ENCODE measurements at places on chromosomes 7 and 10.

DNA sequence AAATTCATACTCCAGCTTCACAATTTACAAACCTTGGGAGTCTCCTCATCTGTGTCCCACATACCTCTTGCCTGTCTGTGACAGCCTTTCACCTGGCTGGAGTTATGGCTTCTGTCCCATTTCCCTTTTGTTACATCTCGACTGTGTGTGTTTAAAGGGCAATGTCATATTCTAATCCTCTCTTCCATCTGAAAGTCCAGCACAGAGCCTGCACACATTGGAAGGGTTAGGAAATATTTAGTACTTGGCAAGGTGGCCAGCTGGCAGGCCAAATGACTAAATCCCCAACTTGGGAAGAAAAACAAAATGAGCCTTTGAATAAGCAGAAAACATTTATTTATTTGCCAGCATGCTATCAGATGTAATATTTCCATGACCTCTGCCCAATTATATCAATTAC lies 120.1 kb upstream of the STK17A start:
- DNase-seq, result no peak

GRCh38 chr10:36515319-36515718 lies 610.1 kb upstream of the ANKRD30A start:
- DNase-seq, result no peak

DNA sequence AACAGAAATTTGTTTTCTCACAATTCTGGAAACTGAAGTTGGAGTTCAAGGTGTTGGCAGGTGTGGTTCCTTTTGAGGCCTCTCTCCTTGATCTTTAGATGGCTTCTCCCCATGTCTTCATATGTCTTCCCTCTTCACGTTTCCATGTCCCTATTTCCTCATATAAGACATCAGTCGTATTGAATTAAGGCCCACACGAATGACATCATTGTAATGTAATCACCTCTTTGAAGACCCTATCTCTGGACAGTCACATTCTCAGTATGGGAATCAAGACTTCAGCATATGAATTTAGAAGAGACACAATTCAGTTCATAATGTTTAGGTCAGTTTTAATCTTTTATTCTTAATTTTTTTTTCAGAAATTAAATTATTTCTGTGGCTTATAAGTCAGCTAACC lies 19.8 kb downstream of the VTI1A start:
- no peak for DNase-seq

DNA sequence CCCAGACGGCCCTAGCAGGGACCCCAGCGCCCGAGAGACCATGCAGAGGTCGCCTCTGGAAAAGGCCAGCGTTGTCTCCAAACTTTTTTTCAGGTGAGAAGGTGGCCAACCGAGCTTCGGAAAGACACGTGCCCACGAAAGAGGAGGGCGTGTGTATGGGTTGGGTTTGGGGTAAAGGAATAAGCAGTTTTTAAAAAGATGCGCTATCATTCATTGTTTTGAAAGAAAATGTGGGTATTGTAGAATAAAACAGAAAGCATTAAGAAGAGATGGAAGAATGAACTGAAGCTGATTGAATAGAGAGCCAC lies 184 bp downstream of the CFTR start:
- no peak for DNase-seq

GRCh38 chr10:112948196-112948595 lies 1.9 kb upstream of the TCF7L2 start:
- no peak for DNase-seq

GRCh38 chr10:19620811-19621210 lies 195.4 kb upstream of the PLXDC2 start:
- DNase-seq, result no peak

DNA sequence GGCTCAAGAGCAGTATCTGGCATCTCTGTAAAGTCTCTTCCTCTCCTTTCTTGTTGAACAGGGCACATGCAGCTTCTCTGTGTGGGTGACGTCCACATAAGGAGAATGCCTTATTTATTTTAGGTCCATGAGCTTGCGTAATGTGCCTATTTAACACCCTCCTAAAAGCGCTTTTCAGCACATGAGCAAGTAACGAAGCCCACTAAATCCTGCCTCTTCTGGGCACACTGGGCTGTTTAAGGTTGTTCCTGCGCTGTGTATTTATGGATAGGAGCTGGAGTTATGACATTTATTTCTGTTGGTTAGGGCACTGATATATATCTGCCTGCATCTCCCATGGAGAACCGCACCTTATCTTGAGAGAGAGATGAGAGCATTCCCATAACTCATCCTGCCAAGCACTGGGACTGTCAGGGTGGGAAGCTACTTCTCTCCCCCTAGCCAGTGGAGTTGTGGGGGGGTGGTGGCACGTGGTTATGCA lies 76.1 kb downstream of the LRRC4 start:
- no peak for DNase-seq

DNA sequence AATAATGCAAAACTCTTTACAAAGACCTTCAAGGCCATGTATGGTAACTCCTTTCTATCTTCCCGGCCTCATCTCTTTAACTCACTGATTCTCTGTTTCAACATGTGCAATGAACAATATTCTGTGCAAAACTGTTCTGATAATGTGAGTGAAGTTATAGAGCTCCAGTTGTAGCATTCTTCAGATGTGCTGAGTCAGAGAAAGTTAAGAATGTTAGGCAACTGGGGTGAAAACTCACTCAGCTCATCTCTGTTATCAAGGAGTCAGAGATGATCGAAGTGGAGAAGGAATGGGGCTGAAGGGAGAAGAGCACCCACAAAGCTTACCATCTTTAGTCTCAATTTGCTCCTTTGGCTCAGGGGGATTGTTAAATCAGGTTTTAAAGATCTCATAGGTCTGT lies 344.7 kb upstream of the NPSR1 start:
- DNase-seq, result no peak

- no peak for DNase-seq
Measured at GRCh38 chr10:8044908-8045725, 9.4 kb upstream of the GATA3 start.

GRCh38 chr7:92735707-92736106 lies 100.7 kb downstream of the CDK6 start:
- no peak for DNase-seq

GRCh38 chr10:70847659-70848360 lies 32.1 kb downstream of the SGPL1 start:
- no peak for DNase-seq

GRCh38 chr10:74096777-74097176 lies 53.9 kb downstream of the AP3M1 start:
- DNase-seq, result no peak

DNA sequence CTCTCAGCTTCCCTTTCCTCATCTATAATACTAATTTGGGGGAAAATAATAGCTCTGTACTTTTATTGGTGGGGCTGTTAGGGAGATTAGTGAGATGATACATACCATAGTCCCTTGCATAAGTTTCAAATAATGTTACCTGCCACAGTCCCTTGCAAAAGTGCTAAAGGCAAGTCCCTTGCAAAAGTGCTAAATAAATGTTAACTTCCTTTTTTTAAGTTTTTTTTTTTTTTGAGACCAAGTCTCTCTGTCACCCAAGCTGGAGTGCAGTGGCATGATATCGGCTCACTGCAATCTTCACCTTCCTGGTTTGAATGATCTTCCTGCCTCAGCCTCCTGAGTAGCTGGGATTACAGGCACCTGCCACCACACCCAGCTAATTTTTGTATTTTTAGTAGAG lies 43.4 kb upstream of the SRGN start:
- DNase-seq, result no peak

DNA sequence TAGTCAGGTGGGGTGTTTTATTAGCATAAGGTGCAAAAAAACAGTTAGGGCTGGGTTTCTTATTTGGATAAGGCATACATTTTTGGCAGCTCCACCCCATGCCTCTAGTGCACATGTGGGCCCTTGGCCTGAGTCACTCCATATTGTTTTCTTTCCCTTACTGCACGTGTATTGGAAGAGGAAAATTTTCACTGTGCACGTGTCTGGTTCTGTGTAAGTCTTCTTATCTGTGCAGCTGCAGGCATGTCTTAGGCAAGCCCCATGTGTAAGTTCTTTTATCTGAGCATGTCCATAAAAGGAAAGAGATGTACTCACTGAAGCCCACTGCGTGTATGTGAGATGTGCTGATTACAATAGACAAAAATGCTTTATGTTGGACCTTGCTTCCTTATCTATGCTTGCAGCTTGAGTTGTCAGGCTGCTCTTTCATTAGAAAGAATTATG lies 540.3 kb upstream of the IGFBP3 start:
- DNase-seq, result no peak

- no peak for DNase-seq
Measured at GRCh38 chr10:74418285-74418872, 267.4 kb downstream of the ADK start.

GRCh38 chr10:129972145-129972965 lies 8.3 kb upstream of the EBF3 start:
- no peak for DNase-seq

- no peak for DNase-seq
Measured at GRCh38 chr10:86803156-86803555, 46.7 kb downstream of the BMPR1A start.

DNA sequence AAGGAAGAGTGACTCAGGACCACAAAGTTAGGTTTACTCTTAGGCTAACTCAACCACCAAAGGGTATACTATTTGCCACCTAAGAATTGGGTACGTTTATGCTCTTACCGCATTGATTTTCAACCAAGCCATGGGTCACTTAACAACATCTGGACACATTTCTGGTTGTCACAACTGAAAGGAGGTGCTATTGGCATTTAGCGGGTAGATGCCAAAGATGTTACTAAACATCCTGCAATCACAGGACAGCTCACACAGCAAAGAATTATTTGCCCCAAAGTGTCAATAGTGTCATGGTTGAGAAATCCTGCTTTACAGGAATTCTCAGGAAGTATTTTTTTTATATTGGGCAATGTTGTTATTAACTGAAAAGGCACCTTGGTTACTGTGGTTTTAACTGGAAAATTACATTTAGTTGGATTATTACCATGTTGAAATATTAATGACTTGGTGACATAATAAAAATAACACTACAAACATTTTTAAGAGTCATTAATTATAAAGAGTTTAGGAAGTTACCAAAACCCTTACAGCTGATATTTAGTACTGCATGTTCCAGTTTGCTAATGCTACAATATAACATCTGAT lies 185.0 kb upstream of the TMEM196 start:
- DNase-seq, result no peak

Data from activated T-cell treated with anti-CD3 and anti-CD28 coated beads for 1 hour (primary cell).